Stimulated activated CD8-positive, alpha-beta memory T cell treated with anti-CD3 and anti-CD28 coated beads, Interleukin-2, amount 100 ng/mL, for 1 hour (primary cell): ENCODE measurements at places on chromosomes 5 and 9.

- DNase-seq: no peak
Measured at GRCh38 chr5:170656346-170656745, 127.2 kb upstream of the GABRP start.

- no peak for DNase-seq
Measured at GRCh38 chr5:10546186-10546585, 17.7 kb upstream of the ANKRD33B start.

GRCh38 chr9:134333234-134333873, 7.1 kb downstream of the RXRA start:
- no peak for DNase-seq

GRCh38 chr9:121619545-121620324, 31.7 kb upstream of the DAB2IP start:
- no peak for DNase-seq

DNA sequence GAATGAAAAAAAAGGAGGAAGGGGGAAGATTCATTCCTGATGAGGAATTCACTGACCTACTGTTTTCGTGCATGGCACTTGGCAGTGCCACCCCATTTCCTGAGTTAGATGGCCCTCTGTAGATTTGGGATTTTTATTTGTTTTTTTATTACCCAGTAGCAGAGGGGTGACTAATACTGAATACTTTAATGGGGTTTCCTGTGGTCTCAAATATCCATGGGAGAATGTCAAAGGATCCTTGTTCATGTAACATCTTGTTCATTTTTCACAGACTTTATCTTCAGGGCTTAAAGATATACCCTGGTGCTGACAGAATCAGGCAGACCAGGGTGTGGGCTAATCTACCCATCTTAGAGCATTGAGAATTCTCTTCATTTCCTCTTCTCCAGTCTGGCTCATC, 93.0 kb downstream of the MAMDC2 start:
- no peak for DNase-seq

GRCh38 chr5:166270712-166271111, 2020.7 kb upstream of the WWC1 start:
- no peak for DNase-seq

- DNase-seq: no peak
Measured at GRCh38 chr5:174571662-174572397, 152.6 kb upstream of the MSX2 start.
